ENCODE measurements at places on chromosomes 12 and 14. TPM values are rescaled to one million over a fixed set of nuclear protein-coding genes. Genes with fewer than 3 reads are reported as not detected.

Gene OASL
- total RNA-seq = 55.3 TPM

Gene PTPRR
- total RNA-seq = not detected

Gene MYF6
- total RNA-seq = not detected

Gene PRICKLE1
- 0.61 TPM for total RNA-seq

Gene CLEC1B
- total RNA-seq = not detected

Gene RNU4-1
- total RNA-seq = 2,122 TPM

Gene SERPINA9
- total RNA-seq = not detected

Gene MSI1
- total RNA-seq = 0.07 TPM

Gene CLEC6A
- total RNA-seq = not detected

Gene BCL2L2
- total RNA-seq = 3.1 TPM

- H3K4me3 ChIP-seq = peak overlapping the region; percentile 85
- H3K27me3 ChIP-seq = no peaks in the 10 kb centered on the region
Observed at GRCh38 chr14:73758392-73759182, 44.4 kb upstream of the PNMA1 start.

DNA sequence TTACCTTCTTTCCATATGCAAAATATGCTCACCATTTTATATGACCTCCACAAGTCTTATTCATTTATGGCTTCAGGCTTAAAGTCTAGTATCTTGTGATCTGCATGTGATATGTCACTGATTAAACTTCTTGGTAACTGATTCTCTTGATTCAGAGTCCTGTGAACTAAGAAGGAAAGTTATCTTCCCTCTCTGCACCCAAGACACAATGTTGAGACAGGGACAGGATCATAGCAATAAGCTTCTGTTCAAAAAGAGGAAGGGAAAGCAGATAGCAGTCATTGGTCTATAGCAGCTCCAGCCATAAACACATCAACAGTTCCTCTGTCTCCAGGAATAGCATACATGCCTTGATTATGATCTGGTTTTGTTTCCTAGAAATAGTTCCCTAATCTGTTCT, 103.1 kb downstream of the UNC79 start:
- H3K4me3 ChIP-seq = no peak overlapping the region

GRCh38 chr12:119998471-119999245, 9.6 kb downstream of the BICDL1 start:
- DNase-seq = no peak
- H3K27me3 ChIP-seq = no peaks in the 10 kb centered on the region
- no peak overlapping the region for H3K4me3 ChIP-seq

- H3K36me3 ChIP-seq = no peaks in the 10 kb centered on the region
- no peak overlapping the region for H3K4me3 ChIP-seq
- H3K27me3 ChIP-seq = no peaks in the 10 kb centered on the region
- H3K27ac ChIP-seq = no peak overlapping the region
Observed at GRCh38 chr12:81094718-81095360, 17.0 kb downstream of the ACSS3 start.

DNA sequence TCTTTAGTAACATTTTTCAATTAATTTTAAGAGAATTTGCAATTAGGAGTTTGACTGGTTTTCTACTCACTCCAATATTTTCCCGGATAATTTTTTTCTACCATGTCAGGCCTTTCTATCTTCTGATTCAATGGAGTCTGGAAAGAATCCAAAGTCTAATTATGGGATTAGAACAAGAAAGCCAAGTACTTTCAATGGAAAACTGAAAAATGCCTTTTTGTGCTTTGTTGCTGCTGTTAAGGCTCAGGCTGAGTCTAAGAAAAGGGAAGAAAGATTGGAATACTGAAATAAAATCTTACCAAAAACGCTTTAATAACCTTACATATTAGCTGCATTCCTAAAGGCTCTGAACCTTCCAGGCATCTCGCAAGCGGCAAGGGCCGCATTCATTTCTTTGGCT, 24.4 kb upstream of the DHRS4 start:
- DNase-seq = no peak
- H3K4me1 ChIP-seq = no peaks in the 10 kb centered on the region
- H3K36me3 ChIP-seq = no peaks in the 10 kb centered on the region
- H3K4me3 ChIP-seq = no peak overlapping the region

- H3K36me3 ChIP-seq = no peaks in the 10 kb centered on the region
- H3K27me3 ChIP-seq = peaks cover 8% of the 10 kb centered on the region
- no peak for DNase-seq
- no peak overlapping the region for H3K27ac ChIP-seq
Observed at GRCh38 chr14:93880021-93880820, 46.9 kb upstream of the FAM181A start.

GRCh38 chr14:90815822-90816662, at the start of gene TTC7B:
TTC7B (minus strand) TSS chr14:90816430; CDS start chr14:90816295, 135 bp downstream.
- H3K4me1 ChIP-seq = peaks cover 6% of the 10 kb centered on the region
- H3K4me3 ChIP-seq = peak within 1 kb of the TSS; percentile 57
- no peaks in the 10 kb centered on the region for H3K36me3 ChIP-seq

DNA sequence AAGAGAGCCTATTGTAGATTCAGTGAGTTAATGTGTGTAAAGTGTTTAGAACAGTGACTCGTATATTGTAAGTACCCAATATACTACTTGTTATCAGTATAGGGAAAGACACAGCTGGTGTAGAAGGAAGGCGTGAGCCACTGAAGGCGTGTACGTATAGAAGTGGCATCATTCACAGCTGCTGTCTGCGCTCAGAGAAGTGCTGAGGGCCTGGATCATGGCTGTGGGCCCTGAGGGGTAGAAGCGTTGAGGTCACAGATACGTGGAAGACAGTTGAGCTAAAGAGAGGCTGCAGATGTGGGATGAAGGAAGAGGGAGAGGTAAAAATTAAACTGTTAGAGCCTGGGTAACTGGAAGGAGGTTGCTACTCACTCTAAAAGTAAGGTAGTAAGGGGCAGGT, 5.9 kb downstream of the C12orf75 start:
- H3K4me1 ChIP-seq = peaks cover 59% of the 10 kb centered on the region
- H3K27ac ChIP-seq = peak overlapping the region; percentile 8
- H3K36me3 ChIP-seq = peaks cover 80% of the 10 kb centered on the region

GRCh38 chr12:76399040-76399439, 50.8 kb upstream of the BBS10 start:
- H3K27me3 ChIP-seq = no peaks in the 10 kb centered on the region
- no peak for DNase-seq
- no peaks in the 10 kb centered on the region for H3K4me1 ChIP-seq
- H3K36me3 ChIP-seq = peaks cover 20% of the 10 kb centered on the region
- H3K4me3 ChIP-seq = no peak overlapping the region

GRCh38 chr12:1937481-1938224, 19.2 kb upstream of the CACNA2D4 start:
- H3K27ac ChIP-seq = no peak overlapping the region
- H3K4me1 ChIP-seq = peaks cover 2% of the 10 kb centered on the region
- no peak for DNase-seq
- peaks cover 6% of the 10 kb centered on the region for H3K36me3 ChIP-seq
- no peak overlapping the region for H3K4me3 ChIP-seq
- H3K27me3 ChIP-seq = no peaks in the 10 kb centered on the region

GRCh38 chr14:79284621-79285020, 926.7 kb downstream of the DIO2 start:
- H3K27ac ChIP-seq = no peak overlapping the region
- H3K27me3 ChIP-seq = peaks cover 25% of the 10 kb centered on the region
- DNase-seq = no peak
- H3K4me3 ChIP-seq = no peak overlapping the region
- no peaks in the 10 kb centered on the region for H3K4me1 ChIP-seq
- peaks cover 3% of the 10 kb centered on the region for H3K36me3 ChIP-seq

DNA sequence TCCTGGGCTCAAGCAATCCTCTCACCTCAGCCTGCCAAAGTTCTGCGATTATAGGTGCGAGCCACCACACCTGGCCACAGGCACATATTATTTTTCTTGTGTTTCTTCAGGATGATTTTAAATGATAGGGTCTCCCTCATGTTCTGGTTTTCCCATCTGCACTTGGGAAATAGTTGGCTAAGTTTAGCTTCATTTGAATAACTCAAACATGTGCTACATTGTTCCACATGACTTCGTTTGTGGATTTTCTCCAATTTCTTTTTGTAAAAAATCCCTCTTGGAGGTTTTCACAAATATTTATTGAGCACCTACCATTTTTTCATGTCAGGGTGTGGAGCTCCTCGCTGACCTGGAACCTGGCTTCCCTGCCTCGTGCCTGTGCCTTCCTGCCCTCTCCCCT, 55.2 kb upstream of the GNPNAT1 start:
- H3K27ac ChIP-seq = no peak overlapping the region
- H3K4me3 ChIP-seq = no peak overlapping the region
- H3K27me3 ChIP-seq = no peaks in the 10 kb centered on the region
- no peak for DNase-seq
- no peaks in the 10 kb centered on the region for H3K4me1 ChIP-seq

GRCh38 chr12:95096852-95097251, 23.4 kb upstream of the NR2C1 start:
- no peak overlapping the region for H3K27ac ChIP-seq
- no peak overlapping the region for H3K4me3 ChIP-seq
- no peaks in the 10 kb centered on the region for H3K36me3 ChIP-seq
- DNase-seq = no peak

GRCh38 chr14:24088095-24088494, 6.0 kb upstream of the PCK2 start:
- no peaks in the 10 kb centered on the region for H3K27me3 ChIP-seq
- H3K36me3 ChIP-seq = no peaks in the 10 kb centered on the region
- DNase-seq = no peak
- H3K4me3 ChIP-seq = no peak overlapping the region

DNA sequence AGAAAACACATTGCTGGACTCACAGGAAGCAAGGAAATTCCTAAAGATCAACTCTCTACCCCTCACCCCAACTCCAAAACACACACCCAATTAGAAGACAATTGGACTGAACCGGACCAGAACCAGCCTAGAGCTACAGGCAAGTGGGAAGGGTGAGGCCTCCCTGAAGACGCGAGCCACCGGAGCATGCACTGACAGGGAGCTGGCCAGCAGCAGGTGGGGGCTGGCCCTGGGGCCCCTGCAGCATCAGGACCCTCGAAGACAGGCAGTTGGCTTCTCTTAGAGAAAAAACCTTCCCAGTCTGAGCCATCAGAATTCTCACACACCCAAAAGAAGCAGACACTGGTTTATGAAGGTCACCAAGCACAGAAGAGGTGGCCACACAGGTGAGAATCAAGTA, 209.5 kb upstream of the DIO3 start:
- no peaks in the 10 kb centered on the region for H3K36me3 ChIP-seq
- DNase-seq = peak; percentile 11
- H3K27ac ChIP-seq = no peak overlapping the region
- no peak overlapping the region for H3K4me3 ChIP-seq

GRCh38 chr12:116174006-116174405, 103.5 kb downstream of the MED13L start:
- no peaks in the 10 kb centered on the region for H3K27me3 ChIP-seq
- peak overlapping the region; percentile 28 for H3K27ac ChIP-seq
- H3K4me1 ChIP-seq = peaks cover 51% of the 10 kb centered on the region
- no peak overlapping the region for H3K4me3 ChIP-seq
- peaks cover 13% of the 10 kb centered on the region for H3K36me3 ChIP-seq
- DNase-seq = no peak

DNA sequence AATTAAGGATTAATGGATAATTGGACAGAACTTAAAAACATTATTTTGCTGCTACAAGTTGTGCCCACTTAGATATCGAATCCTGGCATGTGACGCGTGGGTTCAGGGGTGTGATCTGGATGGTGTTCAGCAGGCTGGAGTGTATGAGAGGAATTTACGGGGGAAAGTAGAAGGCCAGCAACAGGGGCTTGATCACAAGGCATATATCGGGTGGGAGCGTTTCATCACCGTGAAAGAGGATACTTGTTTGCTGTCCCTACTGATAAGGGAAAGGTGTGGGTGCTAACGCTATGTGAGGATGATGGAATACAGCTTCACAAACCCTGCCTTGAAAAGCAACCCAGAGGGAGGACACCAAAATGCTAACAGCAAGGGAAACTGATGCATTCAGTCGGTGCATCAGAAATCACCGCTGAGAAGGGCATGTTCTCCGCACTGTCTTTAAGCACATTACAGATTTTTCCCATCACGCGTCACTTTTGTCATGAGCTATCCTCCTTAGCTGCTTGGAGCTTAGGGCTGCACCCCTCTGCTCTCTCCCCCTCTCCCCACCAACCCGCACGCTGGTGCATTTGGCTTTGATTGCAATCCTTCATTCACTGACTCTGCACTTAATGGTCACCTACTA, 13.4 kb downstream of the HHIPL1 start:
- no peak overlapping the region for H3K4me3 ChIP-seq
- no peak overlapping the region for H3K27ac ChIP-seq
- H3K36me3 ChIP-seq = no peaks in the 10 kb centered on the region

- no peak overlapping the region for H3K4me3 ChIP-seq
- H3K36me3 ChIP-seq = no peaks in the 10 kb centered on the region
- H3K27ac ChIP-seq = no peak overlapping the region
- DNase-seq = no peak
Observed at GRCh38 chr12:93968536-93969285, 179.7 kb upstream of the PLXNC1 start.

DNA sequence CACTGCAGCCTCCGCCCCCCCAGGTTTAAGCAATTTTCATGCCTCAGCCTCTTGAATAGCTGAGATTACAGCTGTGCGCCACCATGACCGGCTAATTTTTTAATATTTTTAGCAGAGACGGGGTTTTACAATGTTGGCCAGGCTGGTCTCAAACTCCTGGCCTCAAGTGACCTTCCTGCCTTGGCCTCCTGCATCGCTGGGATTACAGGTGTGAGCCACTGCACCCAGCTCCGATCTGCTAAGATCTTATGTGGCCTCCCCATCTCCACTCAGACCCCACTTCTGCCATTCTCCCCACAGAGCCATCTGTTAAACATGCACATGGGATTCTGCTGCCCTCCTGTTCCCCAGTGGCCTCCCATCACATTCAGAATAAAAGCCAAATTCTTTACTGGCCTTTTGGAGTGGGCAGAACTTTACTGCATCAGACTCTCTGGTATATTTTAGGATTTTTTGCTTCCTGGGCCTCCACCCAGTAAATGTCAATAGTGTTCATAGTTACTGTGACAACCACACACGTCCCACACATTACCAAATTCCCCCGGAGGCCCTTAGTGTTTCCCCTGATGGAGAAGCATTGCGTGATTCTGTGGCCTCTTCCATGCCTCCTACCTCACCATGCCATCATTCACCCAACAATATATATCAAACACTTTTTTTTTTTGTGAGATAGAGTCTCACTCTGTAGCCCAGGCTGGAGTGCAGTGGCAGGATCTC, 96.3 kb downstream of the PTPN11 start:
- DNase-seq = no peak
- no peak overlapping the region for H3K27ac ChIP-seq
- no peaks in the 10 kb centered on the region for H3K4me1 ChIP-seq
- H3K27me3 ChIP-seq = no peaks in the 10 kb centered on the region

GRCh38 chr12:96587691-96588090, 98.3 kb downstream of the CFAP54 start:
- no peak for DNase-seq
- H3K27ac ChIP-seq = no peak overlapping the region
- peaks cover 17% of the 10 kb centered on the region for H3K27me3 ChIP-seq
- H3K4me1 ChIP-seq = no peaks in the 10 kb centered on the region

GRCh38 chr12:538731-539539, 79.2 kb downstream of the B4GALNT3 start:
- no peak for DNase-seq
- peak overlapping the region; percentile 54 for H3K27ac ChIP-seq
- H3K4me1 ChIP-seq = peaks cover 7% of the 10 kb centered on the region
- H3K36me3 ChIP-seq = no peaks in the 10 kb centered on the region

GRCh38 chr12:68304626-68305025, 27.5 kb downstream of the MDM1 start:
- no peak for DNase-seq
- peaks cover 76% of the 10 kb centered on the region for H3K36me3 ChIP-seq
- peaks cover 13% of the 10 kb centered on the region for H3K4me1 ChIP-seq
- H3K27ac ChIP-seq = no peak overlapping the region
- H3K4me3 ChIP-seq = no peak overlapping the region
- H3K27me3 ChIP-seq = no peaks in the 10 kb centered on the region

- H3K27ac ChIP-seq = no peak overlapping the region
- no peaks in the 10 kb centered on the region for H3K4me1 ChIP-seq
- no peak for DNase-seq
- no peaks in the 10 kb centered on the region for H3K36me3 ChIP-seq
- no peak overlapping the region for H3K4me3 ChIP-seq
Observed at GRCh38 chr14:86299994-86300393, 770.0 kb downstream of the FLRT2 start.
